ENCODE measurements at places on chromosomes 4 and X.

DNA sequence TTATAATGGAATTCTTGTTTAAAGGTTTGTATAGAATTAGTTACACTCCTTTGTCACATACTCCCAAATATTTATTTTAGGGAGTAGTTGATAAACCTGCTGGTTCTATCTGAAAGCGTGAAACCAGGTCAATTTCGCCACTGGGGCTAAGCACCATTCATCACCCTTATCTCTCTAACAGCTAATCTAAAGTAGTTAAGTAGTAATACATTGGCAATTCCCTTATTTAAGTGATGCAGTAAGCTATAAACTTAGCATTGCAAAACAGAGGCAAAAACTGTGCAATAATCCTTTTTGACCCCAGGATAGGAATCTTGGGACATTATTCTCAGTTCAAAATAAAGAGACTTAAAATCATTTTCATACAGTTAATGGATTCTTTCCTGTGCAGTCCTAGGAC lies 33.7 kb upstream of the PTPN13 start:
- no peak for DNase-seq

DNA sequence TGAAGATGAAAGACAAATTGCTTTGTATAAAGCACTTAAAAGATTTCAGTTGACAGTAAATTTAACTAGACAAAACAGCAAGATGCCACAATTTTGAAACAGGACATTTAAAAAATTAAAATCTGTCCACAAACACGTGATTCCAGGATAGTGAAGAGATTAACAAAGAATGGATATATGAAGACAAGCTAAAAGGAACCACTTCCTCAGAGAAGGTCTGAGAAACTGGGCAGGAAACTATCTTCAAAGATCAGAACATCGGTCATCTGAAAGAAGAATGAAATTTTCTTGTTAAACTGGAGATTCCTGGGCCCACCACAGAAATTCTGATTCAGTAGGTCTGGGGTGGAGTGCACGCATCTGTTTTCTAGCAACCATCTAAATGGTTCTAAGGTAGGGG lies 1.4 kb downstream of the RWDD4 start:
- no peak for DNase-seq

- DNase-seq = no peak
These were observed 12.3 kb downstream of the PPP3CA start for GRCh38 chr4:101334963-101335572.

GRCh38 chr4:54543088-54543795 lies 114.5 kb upstream of the KIT start:
- DNase-seq = peak; percentile 38

DNA sequence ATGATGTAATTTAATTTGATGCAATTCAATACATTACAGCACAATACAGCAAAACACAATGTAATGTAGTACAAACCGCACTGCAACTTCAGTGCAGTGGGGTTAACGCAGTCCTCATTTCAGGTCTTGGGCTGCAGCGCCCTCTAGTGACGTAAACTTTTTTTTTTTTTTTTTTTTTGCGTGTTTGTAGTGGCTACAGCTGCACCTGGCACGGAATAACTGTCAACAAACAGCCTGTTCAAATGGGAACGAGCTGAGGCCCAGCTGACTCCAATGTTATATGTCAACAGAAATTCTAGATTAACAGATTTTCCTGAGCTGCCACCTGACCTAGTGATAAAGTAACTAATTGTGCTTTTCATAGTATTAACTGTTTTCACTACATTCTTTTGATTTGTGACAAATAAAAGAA lies 33.5 kb upstream of the RASSF6 start:
- DNase-seq = peak; percentile 22

DNA sequence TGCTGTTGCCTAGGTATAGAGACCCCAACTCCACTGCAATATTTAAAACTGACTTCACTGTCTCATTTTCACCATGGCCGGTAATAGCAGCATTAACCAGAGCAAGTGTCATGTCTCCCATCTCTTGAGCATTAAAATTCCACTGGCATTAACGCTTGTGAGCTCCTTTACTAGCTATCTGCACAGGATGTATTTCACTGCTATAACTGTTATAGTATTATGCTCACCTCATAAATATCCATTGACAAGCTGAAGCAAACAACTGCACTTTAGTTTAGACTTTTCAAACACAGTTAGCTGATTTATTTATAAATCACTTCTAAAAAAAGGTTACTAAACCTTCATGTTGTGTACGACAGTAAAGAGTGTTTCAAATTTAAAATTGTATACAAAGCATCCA lies 157.8 kb downstream of the ANTXR2 start:
- no peak for DNase-seq

DNA sequence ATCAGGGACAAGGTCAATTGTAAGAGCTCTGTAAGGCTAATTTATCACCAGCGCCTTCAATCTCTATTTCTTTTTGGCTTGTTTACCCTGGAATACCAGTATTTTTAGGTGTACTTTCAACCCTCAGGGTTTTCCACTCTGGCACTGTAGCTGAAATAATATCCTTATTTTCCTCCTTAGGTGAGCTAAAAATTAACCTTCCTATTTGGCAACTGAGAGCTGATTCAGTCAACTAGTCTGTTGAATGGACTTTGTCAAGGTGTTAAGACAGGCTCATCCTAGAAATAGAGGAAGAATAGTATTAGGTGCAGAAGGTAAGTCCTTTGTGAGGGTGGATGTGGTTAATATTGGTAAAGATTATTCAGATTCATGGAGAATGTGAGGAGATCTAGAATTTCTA lies 101.3 kb upstream of the BANK1 start:
- DNase-seq = no peak

DNA sequence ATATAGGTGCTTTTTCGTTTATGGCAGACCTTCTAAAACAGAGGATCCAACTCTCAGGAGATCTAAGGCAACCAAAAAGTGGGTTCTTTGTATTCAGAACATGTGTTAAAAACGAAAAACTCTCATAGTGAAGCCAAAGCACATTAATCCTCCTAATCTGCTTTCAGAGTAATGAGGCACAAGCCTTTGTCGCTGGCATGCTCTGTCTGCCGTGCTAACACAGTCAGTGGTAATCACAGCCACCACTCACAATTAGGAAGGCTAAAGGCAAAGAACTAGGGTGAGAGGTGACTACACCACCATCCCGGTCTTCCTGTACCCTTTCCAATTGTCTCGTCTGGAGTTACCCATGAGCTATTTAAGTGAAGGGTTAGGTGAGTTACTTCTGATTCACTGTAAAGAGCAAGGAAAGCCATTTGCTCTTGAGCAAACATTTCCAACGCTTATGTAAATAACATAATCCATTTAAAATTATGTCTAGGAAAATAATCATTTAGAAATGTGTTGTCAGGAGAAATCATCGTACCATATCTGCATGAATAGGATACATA lies 40.7 kb downstream of the NPY2R start:
- no peak for DNase-seq

DNA sequence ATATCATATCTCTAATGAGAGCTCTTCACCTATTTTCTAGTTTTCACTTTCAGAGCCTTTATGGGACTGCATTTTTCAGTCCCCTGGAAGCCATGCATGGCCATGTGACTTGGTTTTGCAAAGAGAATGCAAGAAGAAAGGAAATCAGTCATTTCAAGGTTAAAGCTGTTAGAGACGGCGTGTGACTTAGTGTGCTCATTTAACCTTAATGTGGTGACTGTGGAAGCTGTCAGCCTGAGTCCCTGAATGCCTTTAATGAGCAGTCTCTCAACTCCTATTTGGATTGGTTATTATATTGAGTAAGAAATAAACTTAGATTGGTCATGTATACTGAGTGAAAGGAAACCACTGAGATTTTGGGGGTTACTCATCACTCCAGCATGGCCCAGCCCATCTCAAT lies 212.7 kb downstream of the KCNIP4 start:
- DNase-seq = no peak

DNA sequence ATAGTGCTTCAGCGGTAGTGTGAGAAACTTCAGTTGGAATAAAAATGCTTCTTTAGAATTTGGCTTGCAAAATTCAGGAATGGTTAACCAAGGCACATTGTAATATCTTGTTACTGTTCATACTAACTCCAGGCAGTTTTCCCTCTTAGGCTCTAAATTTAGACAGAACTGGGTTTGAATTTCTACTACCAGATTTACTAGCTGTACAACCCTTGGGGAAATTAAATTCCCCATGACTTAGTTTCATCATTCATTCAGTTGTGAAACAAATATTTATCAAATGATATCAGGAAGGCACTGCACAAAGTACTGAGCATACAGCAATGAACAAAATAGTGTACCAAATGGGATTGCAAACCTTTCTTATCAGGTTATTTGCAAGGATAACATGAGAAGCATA lies 135.0 kb upstream of the IL15 start:
- no peak for DNase-seq

GRCh38 chr4:48778431-48779094 lies 1.5 kb downstream of the FRYL start:
- DNase-seq = no peak

DNA sequence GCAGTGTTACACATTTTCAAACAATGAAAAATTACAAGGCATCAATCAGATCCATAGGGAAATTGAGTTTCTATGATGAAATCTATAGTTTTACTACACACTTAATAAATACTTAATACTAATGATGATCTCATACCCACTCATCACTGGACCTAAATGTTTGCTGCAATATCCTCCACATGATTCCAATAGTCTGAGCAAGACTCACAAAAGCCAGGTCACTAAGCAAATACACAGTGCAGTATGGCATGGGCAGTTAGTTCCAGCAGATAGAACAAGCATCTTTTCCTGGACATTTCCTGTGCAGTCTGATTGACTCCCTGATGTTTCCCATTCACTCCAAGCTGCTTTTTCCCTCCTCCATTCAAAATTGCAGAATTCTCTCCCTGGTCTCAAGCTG lies 109.0 kb upstream of the ATOH1 start:
- no peak for DNase-seq
